ENCODE measurements at places on chromosomes 6 and 20.

- no peak for DNase-seq
Measured at GRCh38 chr6:169237496-169238134, 16.0 kb downstream of the THBS2 start.

DNA sequence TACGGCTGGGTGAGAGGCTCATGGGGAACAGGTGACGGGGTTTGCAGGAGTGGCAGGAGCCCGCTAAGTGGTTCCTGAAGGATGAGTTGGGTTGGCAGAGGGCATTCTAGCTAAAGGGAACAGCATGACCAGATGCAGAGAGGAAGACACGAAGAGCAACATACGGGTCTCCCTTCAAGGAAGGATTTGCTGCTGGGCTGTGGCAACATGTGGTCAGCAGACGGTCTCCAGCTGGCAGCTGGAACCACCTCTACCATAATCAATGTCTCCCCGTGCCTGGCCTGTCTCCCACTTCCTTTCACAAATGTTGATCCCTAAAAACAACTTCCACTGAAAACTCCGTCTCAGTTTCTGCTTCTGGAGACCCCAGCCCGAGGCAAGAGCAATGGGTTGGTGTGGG is 80.6 kb upstream of the SULF2 start:
- DNase-seq = no peak

DNA sequence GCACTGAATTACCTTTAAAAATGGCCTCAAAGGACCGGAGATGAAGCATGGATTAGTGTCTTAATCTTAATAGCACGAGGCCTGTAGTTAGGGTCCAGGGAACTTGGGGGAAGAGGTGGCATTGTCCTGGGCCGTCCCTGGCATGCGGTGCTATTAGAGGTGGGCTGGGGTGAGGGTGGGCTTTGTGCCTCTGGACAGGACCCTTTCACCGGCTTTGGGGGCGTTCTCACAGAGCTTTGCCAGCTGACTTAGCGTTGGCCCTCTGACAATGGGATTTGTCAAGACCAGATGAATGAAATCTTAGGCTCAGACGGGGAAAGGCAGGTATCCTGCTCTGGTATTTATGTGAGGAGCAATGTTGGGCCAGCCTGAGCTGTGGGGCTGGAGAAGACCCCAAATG is 59.6 kb downstream of the ERMARD start:
- no peak for DNase-seq

- DNase-seq = no peak
Measured at GRCh38 chr20:5595744-5596143, 154.5 kb upstream of the SHLD1 start.

DNA sequence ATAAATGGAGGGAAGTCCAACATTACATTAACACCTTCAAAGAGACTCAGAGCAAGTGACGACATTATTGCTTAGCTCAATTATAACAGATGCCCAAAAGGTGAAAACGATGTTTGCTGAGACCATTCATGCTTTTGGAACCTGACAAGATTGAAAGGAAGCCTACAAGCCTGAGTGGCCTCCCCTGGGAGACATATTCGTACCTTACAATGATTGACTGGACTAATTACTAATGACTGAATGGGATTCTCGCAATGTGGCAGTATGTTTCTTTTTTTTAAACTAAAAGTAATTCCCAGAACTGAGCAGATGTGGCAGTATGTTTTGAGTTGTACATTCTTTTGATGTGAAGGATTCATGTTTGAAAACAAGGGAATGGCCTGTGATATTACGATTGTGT is 49.9 kb downstream of the VEGFA start:
- no peak for DNase-seq

DNA sequence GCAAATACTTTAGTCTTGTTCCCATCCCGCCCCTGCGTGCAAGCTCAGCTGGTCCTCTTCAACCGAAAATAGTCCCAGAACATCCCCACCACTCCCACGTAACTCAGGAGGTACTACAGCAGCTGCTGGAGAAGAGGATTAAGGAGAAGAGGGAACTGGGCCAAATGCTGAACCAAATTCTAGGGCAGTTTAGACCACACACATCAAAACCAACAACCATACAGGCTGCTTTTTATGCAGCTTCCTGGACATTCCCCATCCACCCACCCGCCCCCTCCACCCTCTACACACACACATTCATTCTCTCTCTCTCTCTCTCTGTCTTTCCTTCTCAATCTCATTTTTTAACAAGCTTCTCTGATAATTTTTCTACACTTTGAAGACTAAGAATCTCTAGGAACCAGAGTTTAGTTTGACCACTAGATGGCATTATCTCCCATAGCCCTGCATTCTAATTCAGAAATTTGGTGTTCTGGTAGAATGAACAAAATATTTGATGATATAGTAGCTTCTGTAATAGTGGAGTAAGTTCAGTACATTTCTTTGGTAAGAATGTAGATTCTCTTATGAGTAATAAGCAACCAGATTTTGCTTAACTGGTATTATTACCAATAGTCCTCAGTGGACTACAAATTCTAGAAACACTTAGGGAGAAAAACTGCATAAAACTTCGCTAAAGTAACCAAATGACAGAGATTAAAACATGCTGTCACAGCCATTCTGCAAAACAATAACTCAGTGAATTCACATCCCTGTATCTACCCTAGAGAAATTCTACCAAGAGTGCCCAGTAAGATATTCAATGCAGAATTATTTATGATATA is 52.1 kb upstream of the BEND6 start:
- no peak for DNase-seq

- DNase-seq = no peak
Measured at GRCh38 chr20:36148439-36148838, 6.1 kb upstream of the EPB41L1 start.

- DNase-seq = no peak
Measured at GRCh38 chr6:162864911-162865310, 137.1 kb downstream of the PACRG start.

GRCh38 chr20:3679749-3680700 is 1.8 kb downstream of the ADAM33 start:
- no peak for DNase-seq

DNA sequence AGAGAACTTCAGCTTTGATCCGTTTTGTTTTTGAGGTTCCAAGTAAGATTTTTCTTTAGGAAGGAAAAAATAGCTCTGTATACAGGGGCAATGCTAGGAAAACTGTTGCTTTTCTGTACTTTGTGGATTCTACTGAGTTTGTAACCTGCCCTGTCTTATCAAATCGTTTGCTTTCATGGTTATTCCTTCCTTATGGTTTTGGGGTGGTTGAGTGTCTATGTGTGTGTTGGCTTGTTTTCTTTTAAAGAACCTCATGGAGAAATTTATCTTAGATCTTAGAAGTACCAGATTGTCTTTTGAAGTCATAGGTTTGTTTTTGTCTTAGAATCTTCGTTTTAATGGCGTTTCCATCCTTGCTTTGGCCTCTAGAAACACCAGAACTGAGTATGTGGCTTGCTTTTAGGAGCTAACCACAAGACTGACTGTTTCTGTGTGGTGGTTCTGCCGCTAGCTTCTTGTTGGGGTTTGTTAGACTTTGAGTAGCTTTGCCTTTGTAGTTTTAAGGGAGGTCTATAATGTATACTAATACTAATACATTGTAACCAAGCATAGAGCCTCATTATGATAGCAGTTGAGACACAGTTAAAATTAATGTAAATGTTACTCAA is 86.8 kb downstream of the RPP40 start:
- no peak for DNase-seq

- DNase-seq = no peak
Measured at GRCh38 chr20:10998476-10998875, 324.7 kb upstream of the JAG1 start.

DNA sequence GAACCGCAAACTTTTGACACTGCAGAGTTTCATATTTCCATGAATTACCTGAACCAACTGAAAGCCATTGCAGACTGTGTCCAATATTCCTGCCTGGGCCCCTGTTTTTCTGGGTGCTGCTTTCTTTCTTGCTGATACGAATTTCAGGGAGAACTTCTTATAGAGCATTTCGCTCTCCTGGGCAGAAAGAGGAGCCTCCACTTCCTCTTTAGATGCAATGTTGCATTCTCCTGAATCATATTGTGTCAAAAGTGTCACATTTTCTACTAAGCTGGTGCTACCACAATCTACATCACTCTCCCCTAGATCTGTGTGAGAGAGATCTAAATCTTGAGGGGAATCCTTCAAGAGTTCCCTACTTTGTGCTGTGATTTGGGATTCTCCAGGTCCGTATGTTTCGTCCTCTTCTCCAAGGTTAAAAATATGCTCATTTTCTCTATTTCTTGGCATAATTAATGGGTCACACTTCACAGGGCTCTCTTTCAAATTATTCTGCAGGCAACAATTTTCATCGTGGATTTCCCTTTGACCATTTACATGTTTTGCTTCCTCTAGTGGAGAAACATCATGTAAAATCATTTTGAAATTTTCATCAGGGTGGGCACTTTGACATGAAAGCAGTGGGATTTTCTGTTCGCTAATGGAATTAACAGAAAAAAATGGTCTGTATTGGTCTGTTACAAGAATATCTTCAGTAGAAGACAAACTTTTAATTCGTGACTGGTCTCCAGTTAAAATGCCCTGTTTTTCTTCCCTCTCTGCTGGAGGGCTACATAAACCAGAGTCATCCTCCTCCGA is 102.3 kb downstream of the DST start:
- no peak for DNase-seq

DNA sequence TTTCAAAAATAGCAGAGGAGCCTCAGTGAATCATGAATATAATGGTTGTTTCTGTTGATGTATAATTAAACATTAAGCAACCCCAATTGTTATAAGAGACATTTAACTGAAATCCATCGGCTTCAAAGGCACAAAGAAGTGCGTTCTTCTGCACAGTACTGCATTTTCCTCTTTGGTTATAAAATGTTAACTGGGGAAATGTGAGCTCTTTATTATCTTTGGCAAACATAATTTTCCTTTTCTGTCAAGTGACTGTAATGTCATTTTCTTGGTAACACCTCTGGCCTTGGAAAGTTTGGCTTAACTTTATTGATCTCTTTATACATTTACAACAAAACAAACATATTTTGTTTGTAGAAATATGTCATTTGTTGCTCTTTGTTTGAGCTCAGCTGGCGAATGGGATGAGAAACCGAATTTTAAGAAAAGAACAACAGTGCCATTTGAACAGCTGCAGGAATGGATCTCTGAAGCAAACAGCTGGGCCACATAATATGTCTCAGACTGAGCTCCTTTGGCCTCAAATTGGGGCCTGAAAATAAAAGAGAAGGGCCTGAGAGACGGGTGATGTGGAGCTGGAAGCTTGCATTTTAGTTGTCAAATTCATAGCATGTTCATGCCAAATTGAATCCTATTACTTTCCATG is 427.0 kb upstream of the SPTLC3 start:
- DNase-seq = no peak

- DNase-seq = no peak
Measured at GRCh38 chr6:150627585-150628025, 27.9 kb downstream of the PLEKHG1 start.

DNA sequence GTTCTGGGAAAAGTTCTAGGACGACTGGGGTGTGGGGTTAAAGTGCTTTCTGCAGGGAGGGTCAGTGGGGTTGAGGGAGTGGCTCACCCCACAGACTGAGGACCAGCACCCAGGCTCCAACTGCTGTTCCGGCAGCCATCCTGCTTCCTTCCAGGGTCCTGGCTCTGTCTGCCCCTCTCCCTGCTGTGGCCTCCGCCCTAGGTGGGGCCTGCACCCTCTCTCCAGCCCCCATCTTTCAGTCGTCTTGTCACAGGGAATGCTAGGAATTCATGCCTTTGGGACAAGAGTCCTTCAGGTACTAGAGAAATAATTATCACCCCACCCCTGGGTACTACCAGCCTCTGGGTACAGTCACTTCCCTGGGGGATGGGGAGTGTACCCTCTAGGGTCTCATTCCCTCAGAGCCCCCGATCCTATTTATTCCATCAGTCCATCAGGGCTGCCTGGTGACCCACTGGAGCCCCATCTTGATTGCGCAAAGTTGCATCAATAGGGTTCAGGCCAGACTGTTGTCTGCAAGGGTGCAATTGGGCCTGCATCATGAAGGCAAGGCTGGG is at the start of gene AGER:
AGER (minus strand) TSS at position 170 of the 557 bp plus-strand sequence; CDS start at position 139, 31 bp downstream.
- no peak for DNase-seq

GRCh38 chr6:108710030-108710429 is 138.2 kb upstream of the ARMC2 start:
- DNase-seq = no peak

DNA sequence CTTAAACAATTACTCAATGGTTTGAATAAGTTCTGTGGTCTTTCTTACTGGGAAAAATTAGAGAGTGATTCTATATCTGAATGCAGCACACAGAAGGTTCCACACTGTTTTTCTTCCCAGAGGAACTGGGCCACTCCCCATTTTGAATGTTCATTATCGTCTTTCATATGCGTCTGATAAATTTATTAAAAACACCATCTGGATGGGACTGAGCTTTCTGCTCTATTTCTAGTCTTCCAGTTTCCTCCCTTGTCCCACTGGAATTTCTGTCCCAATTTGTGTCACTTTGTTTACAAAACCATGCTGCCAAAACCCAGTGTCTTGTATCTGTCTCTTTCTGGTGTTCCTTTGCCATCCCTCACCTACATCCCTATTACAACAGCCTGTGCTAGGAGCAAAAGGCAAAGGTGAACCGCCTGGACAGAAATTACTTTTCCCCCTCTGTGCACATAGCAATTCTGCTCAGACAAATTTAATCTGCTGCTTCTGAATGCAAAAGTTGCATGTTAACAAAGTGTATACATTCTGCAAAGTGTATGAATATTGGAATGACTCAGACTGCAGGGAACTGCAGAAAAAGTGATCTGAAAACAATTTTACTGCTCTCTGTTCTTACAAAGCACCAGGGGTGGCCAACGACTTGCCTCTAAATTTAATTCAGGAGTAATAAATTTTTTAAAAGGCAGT is 333.6 kb downstream of the BTBD9 start:
- DNase-seq = no peak

DNA sequence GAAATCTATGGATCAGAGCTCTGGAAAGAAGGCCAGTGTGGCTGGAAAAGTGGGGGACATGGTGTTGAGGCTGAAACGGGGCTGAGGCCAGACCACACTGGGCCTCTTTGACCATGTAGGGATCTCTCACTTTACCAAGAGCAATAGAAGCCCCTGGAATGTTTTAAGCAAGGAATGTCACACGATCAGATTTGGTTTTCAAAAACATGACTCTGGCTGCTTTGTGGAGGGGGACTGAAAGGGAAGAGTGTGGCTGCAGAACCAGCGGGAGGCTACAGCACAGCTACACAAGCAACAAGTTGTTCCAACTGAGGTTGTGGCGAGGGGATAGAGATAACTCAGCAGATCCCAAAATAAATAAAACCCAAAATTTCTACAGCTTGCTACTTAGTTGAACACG is 346.0 kb downstream of the NRN1 start:
- no peak for DNase-seq

DNA sequence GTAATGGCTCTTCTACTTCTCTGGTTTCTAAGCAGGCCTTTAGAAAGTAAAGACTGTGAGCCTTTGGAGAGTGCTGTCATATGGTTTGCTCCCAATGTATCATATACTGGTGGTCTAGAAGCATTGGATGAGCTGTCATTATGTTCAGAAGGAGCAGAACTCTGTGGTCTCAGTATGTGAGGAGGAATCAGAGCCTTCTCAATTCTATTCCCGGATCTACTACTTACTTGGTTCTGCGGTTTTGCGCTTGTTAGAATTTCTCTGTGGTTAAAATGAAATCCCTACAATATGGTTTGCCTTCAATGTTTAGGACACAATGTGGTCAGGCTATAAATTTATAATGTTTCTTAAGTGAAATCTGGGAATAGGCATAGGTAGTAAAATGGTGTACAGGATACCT is 64.6 kb downstream of the RWDD2A start:
- DNase-seq = no peak
